ENCODE measurements at places on chromosomes 5 and 9.

DNA sequence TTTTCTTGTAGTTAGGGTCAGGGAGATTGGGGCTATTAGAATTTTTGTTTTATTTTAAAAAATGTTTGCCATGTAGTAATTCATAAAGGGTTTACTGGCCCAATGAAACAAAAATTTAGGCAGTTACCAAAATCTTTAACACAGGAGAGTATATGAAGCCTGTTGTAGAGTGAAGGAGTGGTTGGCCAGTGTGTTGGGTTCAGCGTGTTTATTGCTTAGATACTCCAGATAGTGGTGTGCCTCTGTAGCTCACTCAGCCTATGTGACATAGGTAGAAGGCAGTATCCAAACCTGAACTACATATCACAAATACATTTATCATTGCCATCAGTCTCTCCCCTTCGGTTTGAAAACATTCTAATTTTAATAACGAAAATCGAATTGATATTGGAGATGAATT is 1.2 kb downstream of the TEK start:
- no peak for DNase-seq

GRCh38 chr5:52605317-52606313 is 182.1 kb upstream of the ITGA1 start:
- DNase-seq, result no peak

GRCh38 chr9:120942186-120943001 is 15.8 kb upstream of the TRAF1 start:
- no peak for DNase-seq

- no peak for DNase-seq
Measured at GRCh38 chr9:33082128-33082527, 5.7 kb upstream of the SMU1 start.

DNA sequence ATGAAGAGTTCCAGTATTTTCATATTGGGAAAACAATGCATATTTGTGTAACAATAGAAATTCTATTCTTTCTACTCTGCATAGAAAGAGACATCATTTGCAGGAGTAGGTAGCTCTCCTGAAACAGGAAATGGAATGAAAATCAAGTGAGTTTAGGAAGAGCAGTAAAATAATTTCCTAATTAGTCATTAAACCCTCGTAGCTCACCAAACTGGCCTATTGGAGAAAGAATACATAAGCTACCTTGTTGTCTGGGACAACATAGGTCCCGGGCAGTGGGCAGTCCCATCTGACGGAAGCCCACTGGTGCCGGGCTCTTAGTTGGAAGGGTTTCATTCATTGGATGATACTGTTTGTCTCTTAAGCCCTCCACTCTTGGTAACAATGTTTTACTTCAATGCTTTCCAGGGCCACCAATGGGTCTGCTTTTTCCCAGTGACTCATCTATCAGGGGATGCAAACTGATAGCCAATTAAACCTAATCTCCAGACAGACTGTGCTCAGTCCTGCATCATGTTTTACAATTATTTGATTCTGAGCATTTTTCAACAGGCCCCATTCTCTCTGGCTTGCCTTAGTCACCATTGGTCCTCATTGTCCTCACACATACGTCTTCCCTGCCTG is 46.5 kb downstream of the GNA14 start:
- DNase-seq, result no peak

DNA sequence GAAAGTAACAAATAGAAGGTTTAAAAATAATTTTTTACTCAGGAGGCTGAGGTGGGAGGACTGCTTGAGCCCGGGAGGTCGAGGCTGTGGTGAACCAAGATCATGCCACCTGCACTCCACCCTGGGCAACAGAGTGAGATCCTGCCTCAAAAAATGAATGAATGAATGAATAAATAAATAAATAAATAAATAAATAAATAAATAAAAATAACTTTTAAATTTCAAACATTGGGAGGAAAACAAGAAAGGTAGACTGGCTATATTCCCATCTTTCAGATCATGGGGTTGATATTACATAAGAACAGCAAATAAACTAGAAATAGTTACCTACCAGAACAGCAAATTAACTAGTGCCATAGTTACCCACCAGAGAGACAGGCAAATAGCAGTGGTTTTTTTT is 75.7 kb downstream of the LHX2 start:
- DNase-seq, result no peak

GRCh38 chr5:84590629-84591028 is 205.9 kb upstream of the EDIL3 start:
- no peak for DNase-seq

GRCh38 chr9:114910541-114910940 is 19.9 kb downstream of the TNFSF8 start:
- DNase-seq, result no peak

GRCh38 chr9:33014665-33015014 is 10.4 kb upstream of the DNAJA1 start:
- DNase-seq, result no peak

GRCh38 chr5:151911011-151911410 is 13.6 kb downstream of the GLRA1 start:
- no peak for DNase-seq

DNA sequence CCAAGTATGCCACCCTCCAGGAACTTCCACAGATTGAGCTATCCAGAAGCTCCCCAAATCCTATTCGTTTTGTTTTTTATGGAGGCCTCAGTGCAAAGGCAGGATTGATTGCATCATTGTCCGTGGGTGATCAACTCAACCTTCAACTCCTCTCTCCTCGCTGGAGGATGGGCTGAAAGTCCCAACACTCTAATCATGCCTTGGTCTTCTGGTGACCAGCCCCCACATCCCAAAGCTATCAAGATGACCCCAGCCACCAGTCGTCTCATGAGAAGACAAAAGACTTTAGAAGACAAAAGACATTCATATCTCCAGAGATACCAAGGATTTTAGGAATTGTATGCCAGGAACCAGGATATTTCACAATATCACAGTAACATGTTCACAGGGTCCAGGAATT is 441.6 kb upstream of the WWC1 start:
- DNase-seq, result no peak

GRCh38 chr9:83019246-83019645 is 43.7 kb downstream of the RASEF start:
- DNase-seq, result no peak
